Activated CD4-positive, alpha-beta T cell treated with anti-CD3 and anti-CD28 coated beads, Interleukin-2, amount 50 U/mL, for 1 hour (primary cell): ENCODE measurements at places on chromosomes 4 and X.

DNA sequence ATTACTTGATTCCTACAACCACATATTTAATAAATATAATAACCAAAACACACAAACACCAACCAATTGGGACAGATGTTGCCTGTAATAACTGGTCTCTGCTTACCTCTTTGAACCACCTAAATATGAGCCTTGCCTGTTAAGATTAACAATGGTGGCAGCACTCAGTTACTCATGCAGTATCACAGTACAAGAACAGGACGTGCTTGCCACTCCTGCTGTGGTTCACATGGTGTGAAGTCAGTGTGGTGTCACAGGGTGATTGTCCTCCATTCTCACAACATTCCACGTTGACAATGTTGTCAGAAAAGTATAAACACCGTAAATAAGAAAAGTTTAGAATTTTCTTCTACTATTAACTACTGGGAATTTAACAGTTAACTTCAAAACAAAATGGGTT, 365.0 kb downstream of the PPP3CA start:
- DNase-seq = no peak

- no peak for DNase-seq
Measured at GRCh38 chrX:816411-816810, 185.8 kb downstream of the SHOX start.

- no peak for DNase-seq
Measured at GRCh38 chrX:132710656-132711155, 221.9 kb upstream of the MBNL3 start.

DNA sequence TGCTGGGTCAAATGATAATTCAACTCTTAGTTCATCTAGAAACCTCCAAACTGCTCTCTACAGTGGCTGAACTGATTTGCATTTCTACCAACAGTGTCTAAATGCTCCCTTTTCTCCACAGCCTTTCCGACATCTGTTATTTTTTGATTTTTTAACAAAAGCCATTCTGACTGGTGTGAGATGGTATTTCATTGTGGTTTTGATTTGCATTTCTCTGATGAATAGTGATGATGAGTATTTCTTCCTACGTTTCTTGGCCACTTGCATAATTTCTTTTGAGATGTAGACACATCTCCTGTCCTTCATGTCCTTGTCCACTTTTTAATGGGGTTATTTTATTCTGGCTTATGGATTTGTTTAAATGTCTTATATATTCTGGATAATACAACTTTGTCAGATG, 298.2 kb upstream of the ARSJ start:
- DNase-seq = no peak

DNA sequence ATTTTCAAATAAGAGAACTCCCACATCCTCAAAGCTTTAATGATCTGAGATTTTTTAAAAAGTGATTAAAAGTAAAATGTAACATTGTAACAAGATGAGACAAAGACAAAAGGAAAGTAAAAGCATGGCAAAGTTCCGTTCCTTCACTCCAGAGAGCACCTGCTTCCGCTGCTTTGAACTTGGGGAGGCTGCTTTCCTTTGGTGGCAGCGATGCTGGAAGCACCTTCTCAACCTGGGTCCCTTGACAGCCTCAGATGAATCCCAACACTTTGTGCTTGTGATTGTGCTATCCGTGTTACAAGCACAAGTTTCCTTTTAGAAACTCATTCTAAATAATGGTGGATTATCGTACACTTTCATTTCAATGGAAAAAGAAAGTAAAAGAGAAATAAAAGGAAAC, 59.7 kb downstream of the HADH start:
- no peak for DNase-seq

- no peak for DNase-seq
Measured at GRCh38 chr4:53629296-53629695, 38.0 kb upstream of the LNX1 start.

DNA sequence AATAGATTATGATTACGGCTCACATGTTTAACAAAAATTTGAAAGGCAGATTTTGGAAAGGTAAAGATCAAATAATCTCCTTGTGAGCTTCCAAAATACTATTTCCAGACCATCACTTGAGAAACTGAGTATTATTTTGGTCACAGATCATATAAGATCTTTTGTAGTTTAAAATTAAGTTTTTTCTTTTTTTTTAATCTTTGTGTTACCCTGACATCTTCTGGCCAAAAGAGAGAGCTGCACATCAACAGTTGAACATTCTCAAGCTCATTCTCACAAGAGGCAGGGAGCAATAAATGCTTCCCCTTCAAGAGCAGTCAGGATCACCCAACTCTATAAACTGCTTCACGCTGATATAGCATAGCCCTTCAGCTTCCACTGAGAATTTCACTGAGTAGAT, 15.9 kb downstream of the TMEM192 start:
- DNase-seq = no peak

- no peak for DNase-seq
Measured at GRCh38 chr4:181982856-181983255, 260.3 kb upstream of the TENM3 start.

- no peak for DNase-seq
Measured at GRCh38 chrX:68550193-68550592, 51.3 kb downstream of the YIPF6 start.

DNA sequence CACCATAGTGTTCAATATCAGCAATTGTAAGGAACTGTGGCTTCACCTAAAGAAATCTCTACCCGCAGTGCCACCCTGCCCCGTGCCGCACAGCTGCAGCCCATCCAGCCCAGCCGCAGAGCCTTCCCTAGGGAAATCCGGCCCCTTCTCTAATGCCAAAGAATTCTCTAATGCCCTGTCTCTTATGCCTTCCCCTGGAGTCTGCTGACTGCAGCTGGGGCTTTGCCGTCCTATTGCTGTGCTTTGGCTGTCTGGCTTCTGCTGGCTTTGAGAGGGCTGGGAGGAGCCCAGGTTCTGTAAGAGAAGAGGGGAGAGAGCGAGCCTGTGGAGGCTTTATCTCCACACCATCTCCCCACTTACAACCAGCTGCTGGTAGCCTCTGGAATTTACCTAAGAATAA, 85.9 kb upstream of the HELT start:
- DNase-seq = no peak
